Stimulated activated CD8-positive, alpha-beta memory T cell treated with anti-CD3 and anti-CD28 coated beads, Interleukin-4, amount 100 ng/mL, for 4 hours (primary cell): ENCODE measurements at places on chromosomes 3 and 15.

DNA sequence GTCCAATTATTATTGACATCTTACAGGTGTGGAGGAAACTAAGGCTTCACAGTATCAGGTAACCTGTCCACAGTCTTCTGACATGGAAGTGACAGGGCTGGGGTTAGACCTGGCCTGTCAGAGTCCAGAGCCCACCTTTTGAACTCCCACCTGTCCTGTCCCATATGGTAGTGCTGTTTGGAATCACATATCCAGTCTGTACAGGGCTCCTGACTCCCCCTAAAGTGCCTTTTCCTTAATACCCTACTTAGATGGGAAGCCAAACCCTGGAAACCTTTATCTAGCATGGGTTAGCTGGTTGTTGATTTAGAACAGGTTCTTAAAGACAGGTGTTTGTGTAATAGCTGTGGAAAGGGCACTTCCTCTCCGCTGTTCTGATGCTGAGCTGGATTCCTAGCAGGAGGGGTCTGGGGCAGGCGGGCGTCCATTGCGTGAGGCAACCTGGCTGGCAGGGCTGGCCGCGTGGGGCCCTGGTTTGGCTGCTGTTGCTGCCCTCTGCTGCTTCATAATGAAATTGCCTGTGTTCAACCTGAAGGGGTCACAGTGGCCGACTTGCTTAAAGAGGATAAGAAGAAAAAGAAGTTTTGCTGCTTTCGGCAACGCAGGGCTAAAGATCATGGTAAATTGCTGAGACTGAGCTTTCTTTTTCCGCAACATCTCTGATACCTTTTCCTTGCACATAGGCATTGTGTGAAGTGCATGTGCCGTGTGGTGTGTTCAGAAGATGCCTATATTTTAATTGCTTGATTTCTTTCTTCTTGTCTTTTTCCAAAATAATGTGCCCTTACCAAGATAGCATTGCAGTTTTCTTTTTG, 136.2 kb downstream of the CHDH start:
- peak; percentile 18 for DNase-seq

GRCh38 chr3:187919048-187919447, 173.8 kb upstream of the BCL6 start:
- DNase-seq = peak; percentile 20

DNA sequence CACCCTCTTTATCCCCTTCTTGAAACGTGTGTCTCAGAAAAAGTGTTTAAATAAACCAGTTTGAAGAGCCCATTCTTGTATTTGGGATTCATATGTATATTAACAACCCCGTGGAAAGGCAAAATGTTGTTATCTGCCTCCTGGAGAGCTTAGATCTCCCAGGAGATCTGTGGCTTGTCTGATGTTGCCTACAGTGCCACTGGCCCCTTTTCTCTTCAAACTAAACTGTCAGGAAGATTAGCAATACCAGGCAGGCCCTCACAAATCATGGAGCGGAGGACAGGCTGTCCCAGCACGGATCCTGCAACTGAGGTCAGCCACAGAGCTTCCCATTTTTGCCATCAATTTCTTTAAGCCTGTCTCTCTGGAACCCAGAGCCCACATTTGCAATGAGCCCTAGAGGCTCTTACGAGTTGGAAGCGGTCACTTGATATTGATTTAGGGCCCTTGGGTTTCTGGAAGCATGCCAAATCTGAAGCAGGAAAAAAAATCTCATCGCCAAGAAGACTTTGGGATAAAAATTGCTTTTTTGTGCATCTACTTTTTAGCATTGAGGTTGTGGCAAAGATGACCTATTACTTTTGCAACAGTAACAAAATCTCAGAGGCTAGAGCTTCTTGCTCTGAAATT, 234.1 kb downstream of the OPA1 start:
- no peak for DNase-seq

GRCh38 chr3:103794656-103795055, 1359.8 kb downstream of the ZPLD1 start:
- no peak for DNase-seq

DNA sequence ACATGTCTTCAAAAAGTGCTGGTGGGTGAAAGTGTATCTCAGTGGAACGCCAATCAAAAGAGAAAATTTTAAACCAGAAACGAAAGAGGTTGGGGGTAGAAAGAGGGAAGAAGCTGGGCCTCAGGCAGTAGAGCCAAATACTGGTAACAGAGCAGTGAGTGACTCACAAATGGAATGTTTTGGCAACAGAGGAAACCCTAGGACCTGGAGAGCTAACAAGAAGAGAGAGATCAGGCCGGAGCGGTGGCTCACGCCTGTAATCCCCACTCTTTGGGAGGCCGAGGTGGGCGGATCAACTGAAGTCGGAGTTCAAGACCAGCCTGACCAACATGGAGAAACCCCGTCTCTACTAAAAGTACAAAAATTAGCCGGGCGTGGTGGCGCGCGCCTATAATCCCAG, 450.8 kb upstream of the NAALADL2 start:
- no peak for DNase-seq

GRCh38 chr15:41568350-41569017, 9.5 kb downstream of the TYRO3 start:
- no peak for DNase-seq
